ENCODE measurements at places on chromosomes 7 and 10. TPM values are rescaled to one million over a fixed set of nuclear protein-coding genes. Genes with fewer than 3 reads are reported as not detected.

Gene BMPER
- 39.5 TPM for total RNA-seq

Gene PNLIP
- total RNA-seq: not detected

Gene NKX2-3
- not detected for total RNA-seq

Gene TMEM236
- under 0.01 TPM for total RNA-seq

Gene KCNMA1
- total RNA-seq: 20.7 TPM

Gene C10orf67
- 0.19 TPM for total RNA-seq

Gene SPDYE8
- not detected for total RNA-seq

Gene TSC22D4
- total RNA-seq: 13.2 TPM

Gene SLC26A4
- total RNA-seq: 1.7 TPM

Gene CFAP69
- total RNA-seq: 1.2 TPM

Data from regular cardiac myocyte (primary cell).